Colonic mucosa (tissue), 4 donors: ENCODE measurements at places on chromosomes 13 and 19. TPM values are rescaled to one million over a fixed set of nuclear protein-coding genes. Genes with fewer than 3 reads are reported as not detected.

- DNase-seq = no peak
- no peak overlapping the region for H3K4me3 ChIP-seq
- no peak overlapping the region for H3K27ac ChIP-seq
- peaks cover 3% of the 10 kb centered on the region for H3K27me3 ChIP-seq
- H3K36me3 ChIP-seq = no peaks in the 10 kb centered on the region
- H3K4me1 ChIP-seq = no peaks in the 10 kb centered on the region
Observed at GRCh38 chr19:11576227-11576626, 1.2 kb downstream of the ACP5 start.

The SERTM1 gene
- 0.11 TPM for total RNA-seq

DNA sequence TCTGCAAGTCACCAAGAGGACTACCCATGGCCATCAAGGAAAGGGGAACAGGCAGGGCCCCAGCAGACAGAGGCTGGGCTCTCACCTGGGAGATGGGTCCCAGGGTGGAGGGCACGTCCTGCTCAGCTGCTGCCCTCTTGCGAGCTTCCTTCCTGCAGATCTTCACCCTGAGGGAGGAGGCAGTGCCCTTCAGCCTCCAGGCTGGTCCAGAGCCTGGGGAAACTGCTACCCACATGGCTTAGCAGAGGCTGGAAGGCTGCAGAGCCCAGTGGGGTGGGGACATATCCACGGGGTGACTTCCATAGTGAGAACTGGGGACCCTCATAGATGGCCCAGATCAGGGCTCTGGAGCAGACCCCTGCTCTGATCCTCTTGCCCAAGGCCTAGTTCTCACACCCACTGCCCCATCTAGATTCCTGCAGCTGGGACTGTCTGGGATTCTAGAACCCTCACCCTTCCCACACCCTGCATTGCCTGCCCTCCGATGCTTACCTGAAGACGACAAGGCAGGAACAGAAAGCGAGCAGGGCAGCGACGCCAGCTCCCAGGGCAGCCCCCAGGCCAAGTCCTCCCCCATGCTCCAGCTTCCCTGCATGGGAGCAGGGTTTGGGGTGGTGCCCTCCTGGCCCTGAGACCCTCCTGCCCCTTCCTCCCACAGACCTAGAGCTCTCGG is 9.0 kb downstream of the SIGLEC11 start:
- no peaks in the 10 kb centered on the region for H3K36me3 ChIP-seq
- H3K4me3 ChIP-seq = no peak overlapping the region
- no peak for DNase-seq
- H3K27me3 ChIP-seq = no peaks in the 10 kb centered on the region
- H3K27ac ChIP-seq = no peak overlapping the region

GRCh38 chr19:19226204-19226603 is 14.4 kb downstream of the NCAN start:
- H3K27me3 ChIP-seq = peaks cover 4% of the 10 kb centered on the region
- DNase-seq = no peak
- H3K4me3 ChIP-seq = no peak overlapping the region
- H3K27ac ChIP-seq = no peak overlapping the region
- no peaks in the 10 kb centered on the region for H3K36me3 ChIP-seq

DNA sequence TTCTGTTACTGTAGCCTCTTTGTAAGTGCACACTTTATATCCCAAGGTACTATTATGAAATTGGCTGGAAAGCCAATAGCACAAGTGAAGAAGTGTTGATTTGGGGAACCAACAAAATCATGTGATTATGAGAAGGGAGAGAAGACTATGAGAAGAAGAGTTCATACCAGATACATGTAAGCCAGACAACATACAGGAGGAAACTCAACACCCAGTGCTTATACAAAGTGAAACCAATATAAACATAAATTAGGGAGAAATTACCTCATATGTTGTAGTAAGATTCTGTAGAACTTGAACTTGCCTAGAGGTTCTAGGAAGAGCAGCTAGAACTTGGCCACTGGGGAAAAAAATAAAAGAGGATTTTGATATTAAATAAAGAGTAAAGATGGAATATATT is 17.4 kb downstream of the CPB2 start:
- no peaks in the 10 kb centered on the region for H3K36me3 ChIP-seq
- no peaks in the 10 kb centered on the region for H3K27me3 ChIP-seq
- no peak overlapping the region for H3K4me3 ChIP-seq

DNA sequence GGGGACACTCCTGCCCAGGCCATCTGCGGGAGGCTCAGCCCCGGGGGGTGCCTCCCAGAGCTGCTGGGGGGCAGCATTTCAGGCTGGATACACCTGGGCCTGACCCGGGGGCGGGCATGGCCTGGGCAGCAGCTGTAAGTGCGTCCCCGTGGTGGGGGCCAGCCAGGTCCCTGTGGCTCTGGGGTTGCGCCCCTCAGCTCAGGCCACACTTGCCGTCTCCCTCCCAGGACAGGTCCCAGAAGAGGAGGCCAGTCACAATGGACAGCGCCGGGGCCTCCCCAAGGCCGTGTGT is 11.6 kb downstream of the CBARP start:
- no peaks in the 10 kb centered on the region for H3K27me3 ChIP-seq
- no peaks in the 10 kb centered on the region for H3K4me1 ChIP-seq
- no peak overlapping the region for H3K4me3 ChIP-seq
- H3K36me3 ChIP-seq = peaks cover 31% of the 10 kb centered on the region
- no peak overlapping the region for H3K27ac ChIP-seq

DNA sequence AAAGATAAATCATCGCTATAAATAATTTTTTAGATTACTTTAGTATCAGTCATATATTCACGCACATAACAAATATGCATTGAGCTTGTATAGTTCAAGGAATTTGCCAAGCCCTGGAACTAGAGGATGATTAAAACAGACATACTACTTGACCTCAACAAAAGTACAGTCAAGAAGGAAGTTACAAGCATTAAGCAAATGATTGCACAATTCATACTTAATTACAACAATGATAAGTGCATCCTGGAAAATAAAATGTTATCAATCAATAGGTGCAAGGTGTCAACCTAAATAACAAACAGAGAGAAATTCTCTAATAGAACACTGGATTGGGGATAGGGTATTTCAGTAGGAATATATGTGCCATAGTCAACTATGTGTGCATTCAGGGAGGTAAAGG is 491.2 kb downstream of the GPC5 start:
- no peaks in the 10 kb centered on the region for H3K4me1 ChIP-seq
- no peaks in the 10 kb centered on the region for H3K36me3 ChIP-seq
- H3K4me3 ChIP-seq = no peak overlapping the region
- DNase-seq = no peak
- no peak overlapping the region for H3K27ac ChIP-seq

The TLE2 gene
- total RNA-seq = 42.8 TPM

DNA sequence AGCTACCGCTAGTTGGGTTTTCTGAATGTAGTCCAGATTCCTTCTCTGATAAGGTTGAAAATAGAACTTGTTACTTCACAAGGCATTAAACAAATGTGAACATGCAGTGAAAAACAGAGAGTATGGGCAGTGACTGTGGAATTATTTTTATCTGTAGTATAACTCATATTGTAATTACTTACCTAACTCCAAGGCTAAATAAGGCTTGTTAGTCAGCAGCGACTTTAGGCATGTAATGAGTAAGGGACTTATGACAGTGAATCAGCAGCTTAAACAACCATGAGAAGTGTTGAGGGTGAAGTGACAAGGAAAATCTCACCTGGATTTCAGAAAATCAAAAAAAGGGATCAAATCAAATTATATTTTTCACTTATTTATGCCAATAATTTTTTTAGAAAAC is 1719.5 kb upstream of the MIR17HG start:
- no peak for DNase-seq
- H3K36me3 ChIP-seq = no peaks in the 10 kb centered on the region
- H3K4me1 ChIP-seq = no peaks in the 10 kb centered on the region
- no peak overlapping the region for H3K27ac ChIP-seq
- no peaks in the 10 kb centered on the region for H3K27me3 ChIP-seq

DNA sequence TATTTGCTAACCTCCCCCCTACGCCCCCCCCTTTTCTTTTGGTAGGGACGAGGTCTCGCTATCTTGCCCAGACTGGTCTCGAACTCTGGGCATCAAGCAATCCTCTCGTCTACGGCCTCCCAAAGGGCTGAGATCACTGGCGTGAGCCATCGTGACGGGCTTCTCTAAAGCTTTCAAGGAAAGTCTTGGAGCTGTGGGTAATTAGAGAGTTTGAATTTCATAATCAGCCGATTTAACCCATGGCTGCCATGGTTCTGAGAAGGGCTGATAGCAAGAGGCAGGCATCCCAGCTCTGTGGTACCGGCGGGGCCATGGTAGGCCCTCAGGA is 679 bp upstream of the ABHD8 start:
- peaks cover 15% of the 10 kb centered on the region for H3K4me1 ChIP-seq
- no peak for DNase-seq
- H3K27me3 ChIP-seq = no peaks in the 10 kb centered on the region
- no peak overlapping the region for H3K27ac ChIP-seq
- H3K4me3 ChIP-seq = peak overlapping the region; percentile 63
- no peaks in the 10 kb centered on the region for H3K36me3 ChIP-seq

DNA sequence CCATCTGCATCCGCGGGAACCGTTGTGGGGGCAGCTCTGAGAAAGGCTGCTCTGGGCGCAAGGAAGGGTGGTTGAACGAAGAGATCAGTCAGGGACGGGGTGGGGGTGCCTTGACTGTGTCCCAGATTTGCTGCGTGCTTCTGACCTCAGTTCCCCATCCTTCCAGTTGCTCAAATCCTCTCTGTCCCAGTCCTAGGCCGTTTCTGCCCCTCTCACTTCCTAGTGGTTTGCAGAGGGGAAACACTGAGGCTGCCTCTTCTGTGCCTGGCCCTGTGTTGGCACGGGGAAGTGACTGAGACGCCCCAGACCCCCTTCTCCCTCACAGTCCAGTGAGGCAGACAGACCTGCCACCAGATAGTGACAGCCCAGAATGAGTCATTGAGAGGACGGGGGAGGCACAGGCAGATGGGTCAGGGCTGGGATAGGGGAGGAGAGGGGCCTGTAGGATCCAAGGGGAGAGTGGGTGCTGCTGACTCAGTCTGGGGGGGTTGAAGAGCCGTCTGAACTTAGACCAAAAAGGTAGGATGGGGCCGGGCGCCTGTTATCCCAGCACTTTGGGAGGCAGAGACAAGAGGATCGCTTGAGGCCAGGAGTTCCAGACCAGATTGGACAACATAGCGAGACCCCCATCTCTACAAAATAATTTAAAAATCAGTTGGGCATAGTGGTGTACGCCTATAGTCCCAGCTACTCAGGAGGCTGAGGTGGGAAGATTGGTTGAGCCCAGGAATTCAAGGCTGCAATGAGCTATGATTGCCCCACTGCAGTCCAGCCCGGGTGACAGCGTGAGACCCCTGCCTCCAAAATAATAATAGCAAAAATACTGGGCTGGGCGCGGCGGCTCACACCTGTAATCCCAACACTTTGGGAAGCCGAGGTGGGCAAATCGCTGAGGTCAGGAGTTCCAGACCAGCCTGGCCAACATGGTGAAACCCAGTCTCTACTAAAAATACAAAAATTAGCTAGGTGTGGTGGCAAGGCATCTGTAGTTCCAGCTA is 26.5 kb downstream of the NUMBL start:
- no peak for DNase-seq
- H3K36me3 ChIP-seq = no peaks in the 10 kb centered on the region
- H3K4me3 ChIP-seq = peak overlapping the region; percentile 57

- no peak overlapping the region for H3K4me3 ChIP-seq
- H3K36me3 ChIP-seq = no peaks in the 10 kb centered on the region
- no peaks in the 10 kb centered on the region for H3K27me3 ChIP-seq
- DNase-seq = peak; percentile 24
- no peak overlapping the region for H3K27ac ChIP-seq
Observed at GRCh38 chr19:46218160-46218559, 11.4 kb upstream of the IGFL1 start.

The ZNF599 gene
- 3.0 TPM for total RNA-seq

DNA sequence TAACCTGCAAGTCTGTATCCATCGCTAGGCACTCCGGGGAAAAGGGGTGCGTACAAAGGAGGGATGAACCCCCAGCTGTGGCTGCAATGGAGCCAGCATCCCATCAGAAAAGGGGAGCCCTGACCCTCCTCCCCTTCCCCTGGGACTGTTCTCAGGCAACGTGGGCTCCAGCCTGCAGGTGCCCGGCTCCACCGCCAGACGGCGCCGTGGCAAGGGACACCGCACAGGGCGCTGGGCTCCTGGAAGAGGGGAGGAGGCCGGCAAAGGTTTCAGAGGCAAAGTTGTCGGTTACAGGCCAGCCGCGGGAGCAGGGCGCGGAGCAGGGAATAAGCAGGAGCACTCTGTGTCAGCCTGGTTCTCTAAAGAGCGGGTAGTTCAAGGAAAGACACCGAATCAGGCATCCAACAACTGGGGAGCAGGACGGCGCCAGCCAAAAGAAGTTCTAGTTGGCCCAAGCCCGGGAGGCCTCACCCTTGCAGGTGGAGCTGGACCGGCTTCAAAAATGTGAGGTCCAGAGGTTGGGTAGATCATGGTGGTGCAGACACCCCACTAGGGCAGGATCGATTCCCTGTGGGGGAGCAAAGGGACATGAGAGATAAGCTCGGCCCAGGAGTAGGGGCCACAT is 53.0 kb upstream of the ATP12A start:
- peaks cover 11% of the 10 kb centered on the region for H3K4me1 ChIP-seq
- no peaks in the 10 kb centered on the region for H3K36me3 ChIP-seq
- DNase-seq = peak; percentile 72
- no peak overlapping the region for H3K27ac ChIP-seq

The SLITRK5 gene
- total RNA-seq = 0.13 TPM

- H3K4me3 ChIP-seq = no peak overlapping the region
- no peaks in the 10 kb centered on the region for H3K4me1 ChIP-seq
- H3K27ac ChIP-seq = no peak overlapping the region
Observed at GRCh38 chr13:25473864-25474263, 102.1 kb downstream of the ATP8A2 start.

The ZNF415 gene
- total RNA-seq = 4.9 TPM

The CEBPA gene
- total RNA-seq = 67.1 TPM

The ACTMAP gene
- total RNA-seq = 18.7 TPM

DNA sequence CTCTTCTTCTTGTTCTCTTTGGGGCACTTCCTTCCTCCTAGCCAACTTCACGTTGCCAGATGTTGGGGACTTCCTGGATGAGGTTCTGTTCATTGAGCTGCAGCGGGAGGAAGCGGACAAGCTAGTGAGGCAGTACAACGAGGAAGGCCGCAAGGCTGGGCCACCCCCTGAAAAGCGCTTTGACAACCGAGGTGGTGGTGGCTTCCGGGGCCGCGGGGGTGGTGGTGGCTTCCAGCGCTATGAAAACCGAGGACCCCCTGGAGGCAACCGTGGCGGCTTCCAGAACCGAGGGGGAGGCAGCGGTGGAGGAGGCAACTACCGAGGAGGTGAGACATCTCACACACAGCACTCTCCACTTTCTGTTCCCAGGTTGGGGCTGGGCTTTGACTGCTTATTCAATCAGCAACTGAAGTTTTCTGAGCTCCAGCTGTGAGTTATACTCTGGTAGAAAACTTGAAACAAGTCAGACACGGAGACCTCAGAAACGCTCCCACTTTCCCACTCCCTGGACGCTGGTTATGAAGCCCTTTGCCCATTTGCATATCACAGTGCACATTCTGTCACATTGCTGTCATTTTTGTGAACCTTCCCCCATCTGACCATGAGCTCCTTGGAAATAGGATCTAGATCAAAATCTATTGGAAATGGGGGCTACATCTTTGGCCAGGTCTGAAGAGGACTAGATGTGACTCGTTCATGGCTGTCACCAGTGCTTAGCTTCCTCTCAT is 7.2 kb upstream of the CCDC97 start:
- H3K4me1 ChIP-seq = no peaks in the 10 kb centered on the region
- peak overlapping the region; percentile 12 for H3K27ac ChIP-seq
- no peak overlapping the region for H3K4me3 ChIP-seq
- no peaks in the 10 kb centered on the region for H3K27me3 ChIP-seq
- H3K36me3 ChIP-seq = peaks cover 10% of the 10 kb centered on the region
- DNase-seq = no peak

GRCh38 chr19:11784356-11784755 is 14.0 kb upstream of the ZNF491 start:
- H3K4me3 ChIP-seq = no peak overlapping the region
- DNase-seq = no peak
- H3K27ac ChIP-seq = no peak overlapping the region
- no peaks in the 10 kb centered on the region for H3K4me1 ChIP-seq
- no peaks in the 10 kb centered on the region for H3K27me3 ChIP-seq
